Activated CD4-positive, alpha-beta T cell treated with anti-CD3 and anti-CD28 coated beads for 24 hours (primary cell): ENCODE measurements at places on chromosomes 16 and 17.

DNA sequence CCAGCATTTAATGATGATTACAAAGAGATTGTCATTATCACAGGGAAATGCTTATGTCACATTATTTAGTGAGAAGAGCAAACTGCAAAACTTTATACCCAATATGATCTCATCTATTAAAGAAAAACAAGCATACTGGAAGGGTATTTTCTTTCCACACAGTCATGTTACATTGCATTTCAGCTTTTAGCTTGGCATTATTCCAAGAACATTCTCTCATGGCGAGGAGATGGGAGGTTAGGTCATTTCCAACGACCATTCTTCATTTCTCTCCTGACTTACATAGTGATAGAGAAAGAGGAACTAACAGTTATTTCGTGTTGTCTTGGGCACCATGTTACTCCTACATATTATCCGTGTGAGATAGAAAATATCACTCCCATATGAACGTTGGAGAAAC, 309.4 kb upstream of the XYLT1 start:
- no peak for DNase-seq

DNA sequence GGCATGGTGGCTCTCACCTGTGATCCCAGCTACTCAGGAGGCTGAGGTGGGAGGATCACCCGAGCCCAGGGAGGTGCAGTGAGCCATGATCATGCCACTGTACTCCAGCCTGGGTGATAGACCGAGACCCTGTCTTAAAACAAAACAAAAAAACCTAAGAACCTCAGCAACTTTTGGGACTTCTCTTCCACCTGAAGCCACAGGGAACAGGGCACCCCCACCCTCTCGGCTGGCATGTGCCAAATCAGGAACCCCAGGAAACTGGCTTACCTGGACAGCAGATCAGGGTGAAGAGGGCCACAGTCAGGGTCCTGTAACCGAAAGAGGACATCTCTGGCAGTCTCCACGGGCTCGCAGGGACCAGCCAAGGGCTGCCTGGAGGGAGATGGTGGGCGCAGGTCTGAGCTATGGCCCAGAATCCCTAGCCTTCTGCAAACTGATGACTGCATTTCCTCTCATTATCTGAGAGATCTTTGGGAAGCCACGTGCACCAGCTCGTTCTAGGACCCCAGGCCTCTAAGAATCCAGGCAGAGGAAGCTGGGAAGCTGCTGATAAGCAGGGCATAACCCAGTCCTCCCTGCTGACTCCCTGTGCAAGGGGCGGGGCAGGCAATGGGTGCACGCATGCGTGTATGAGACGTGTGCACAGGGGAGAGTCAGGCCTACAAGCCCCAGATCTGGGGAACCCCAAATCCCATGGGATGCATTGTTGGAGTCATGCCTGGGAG, 8.4 kb downstream of the PRR29 start:
- DNase-seq = no peak

DNA sequence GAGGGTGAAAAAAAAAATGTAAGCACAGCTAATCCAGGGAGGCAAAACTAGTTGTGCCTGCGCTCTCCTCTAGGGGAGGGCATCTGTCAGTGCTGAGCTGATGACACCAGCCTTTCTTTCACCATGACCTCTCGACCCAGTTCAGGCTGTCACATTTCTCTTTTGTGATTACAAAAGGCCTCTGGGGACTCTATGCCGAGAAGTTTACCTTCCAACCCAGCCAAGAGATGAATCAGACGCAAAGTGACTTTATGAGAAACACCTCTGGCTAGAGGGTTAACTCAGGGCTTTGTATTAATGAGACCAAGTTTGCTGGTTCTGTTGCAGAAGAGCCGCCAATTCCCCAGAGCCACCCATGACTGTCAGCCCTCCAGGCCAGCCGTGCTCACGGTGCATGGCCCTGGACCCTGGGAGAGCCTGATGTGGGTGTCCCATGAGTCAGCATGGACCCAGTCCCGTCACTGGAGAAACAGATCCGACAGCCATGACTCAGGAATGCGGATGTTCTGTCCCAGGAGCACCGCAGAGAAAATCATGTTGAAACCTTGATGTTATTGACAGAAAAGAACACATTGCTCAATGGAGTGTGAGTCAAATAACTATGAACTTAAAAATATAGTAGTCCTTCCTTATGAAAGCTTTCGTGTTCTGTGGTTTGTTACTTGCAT, 437.2 kb downstream of the HS3ST3B1 start:
- no peak for DNase-seq

DNA sequence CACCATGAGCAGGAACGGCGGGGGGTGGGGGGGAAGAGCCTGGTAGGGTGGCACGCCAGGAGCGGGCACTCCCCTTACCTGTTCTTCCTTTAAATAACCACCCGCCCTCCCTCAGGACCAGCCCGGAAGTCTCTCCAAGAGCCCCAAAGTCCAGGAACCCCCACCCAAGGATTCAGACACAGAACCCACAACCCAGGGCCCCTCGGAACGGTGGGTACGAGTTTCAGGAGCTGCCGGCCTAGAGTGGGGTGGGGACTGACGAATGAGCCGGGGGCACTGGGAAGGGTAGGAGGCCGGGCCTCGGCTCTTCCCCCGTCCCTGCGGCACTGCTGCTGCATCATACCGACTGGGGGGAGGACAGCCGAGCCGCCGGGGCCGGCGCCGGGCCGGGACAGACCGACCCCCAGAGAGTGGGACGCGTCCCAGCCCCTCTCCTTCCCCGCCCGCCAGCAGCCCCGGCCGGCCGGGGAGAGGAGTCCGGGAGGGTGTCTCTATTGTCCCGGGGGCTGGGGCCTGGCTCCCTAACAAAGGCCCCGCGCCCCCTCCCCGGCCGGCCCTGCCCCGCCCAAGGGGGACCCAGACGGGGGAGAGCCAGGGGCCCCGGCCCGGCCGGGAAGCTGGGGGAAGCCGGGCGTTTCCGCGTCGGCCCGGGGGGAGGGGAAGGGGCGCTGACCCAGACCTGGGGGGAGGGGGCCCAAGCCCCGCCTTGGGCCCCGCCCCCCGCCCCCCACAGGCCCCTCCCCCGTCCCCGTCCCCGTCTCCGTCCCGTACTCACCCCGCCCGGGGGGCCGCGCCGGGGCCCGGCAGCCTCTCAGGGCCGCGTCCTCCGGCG, 747 bp downstream of the ATXN7L3 start:
- DNase-seq = no peak

DNA sequence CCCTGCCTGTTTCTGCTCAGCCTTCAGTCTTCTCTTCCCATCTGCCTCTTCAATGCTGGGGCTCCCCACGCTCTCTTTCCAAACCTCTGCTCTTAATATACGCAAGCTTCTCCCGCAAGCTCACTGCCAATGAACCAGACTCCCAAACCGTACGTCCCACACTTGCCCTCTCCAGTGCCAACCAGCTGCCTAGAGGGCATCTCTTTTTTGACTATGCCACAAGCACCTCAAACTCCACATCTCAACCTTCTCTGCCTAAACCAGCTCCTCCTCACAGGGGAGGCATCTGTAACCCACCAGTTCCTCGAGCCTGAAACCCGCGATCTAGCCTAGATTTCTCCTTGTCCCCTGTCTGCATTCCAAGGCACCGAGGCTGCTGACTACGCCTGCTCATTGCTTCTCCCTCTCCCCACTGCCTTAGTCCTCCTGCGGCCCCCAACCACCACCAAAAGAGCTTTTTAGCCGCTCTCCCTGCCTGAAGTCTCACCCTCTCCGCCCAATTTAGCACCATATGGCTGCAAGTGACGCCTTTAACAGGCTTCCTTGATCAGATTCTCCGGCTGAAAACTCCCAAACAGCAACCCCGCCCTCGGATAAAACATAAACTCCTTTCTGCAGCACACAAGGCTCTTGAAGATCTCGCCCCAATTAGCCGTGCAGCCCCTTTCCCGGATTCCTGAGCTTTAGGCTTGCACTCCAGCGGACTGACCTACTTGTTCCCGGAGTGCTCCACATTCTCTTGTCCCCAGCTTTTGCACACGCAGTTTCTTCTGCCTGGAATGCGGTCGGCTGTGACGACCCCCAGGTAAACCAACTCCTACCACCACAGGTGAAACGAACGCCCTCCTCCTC, 1.5 kb downstream of the GGA2 start:
- DNase-seq = no peak

DNA sequence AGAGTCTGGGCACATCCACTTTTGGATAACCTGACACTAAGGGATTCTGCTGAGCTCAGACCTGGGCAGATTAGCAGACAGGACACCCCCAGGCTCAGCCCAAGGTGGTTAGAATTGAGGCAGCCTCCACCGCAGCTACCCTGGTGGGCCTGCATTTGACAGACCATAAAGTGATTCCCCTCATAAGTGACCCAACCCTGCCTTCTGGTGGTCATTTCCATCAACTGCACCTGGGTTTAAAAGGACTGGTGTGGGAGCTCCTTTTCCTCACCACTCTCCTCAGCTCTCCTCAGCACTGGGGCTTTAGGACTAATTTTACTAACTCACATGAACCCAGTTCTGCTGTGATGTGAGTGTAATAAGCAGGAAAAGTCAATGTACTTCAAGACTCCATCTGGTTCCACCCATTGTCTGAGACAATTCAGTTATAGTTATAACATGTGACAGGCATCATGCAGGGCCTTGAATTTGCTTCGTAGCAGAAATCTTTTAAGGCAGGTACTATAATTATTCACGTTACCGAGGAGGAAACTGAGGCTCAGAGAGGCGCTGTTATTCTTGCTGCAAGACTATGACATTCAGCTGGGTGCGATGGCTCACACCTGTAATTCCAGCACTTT, 42.5 kb downstream of the MYH3 start:
- DNase-seq = no peak

DNA sequence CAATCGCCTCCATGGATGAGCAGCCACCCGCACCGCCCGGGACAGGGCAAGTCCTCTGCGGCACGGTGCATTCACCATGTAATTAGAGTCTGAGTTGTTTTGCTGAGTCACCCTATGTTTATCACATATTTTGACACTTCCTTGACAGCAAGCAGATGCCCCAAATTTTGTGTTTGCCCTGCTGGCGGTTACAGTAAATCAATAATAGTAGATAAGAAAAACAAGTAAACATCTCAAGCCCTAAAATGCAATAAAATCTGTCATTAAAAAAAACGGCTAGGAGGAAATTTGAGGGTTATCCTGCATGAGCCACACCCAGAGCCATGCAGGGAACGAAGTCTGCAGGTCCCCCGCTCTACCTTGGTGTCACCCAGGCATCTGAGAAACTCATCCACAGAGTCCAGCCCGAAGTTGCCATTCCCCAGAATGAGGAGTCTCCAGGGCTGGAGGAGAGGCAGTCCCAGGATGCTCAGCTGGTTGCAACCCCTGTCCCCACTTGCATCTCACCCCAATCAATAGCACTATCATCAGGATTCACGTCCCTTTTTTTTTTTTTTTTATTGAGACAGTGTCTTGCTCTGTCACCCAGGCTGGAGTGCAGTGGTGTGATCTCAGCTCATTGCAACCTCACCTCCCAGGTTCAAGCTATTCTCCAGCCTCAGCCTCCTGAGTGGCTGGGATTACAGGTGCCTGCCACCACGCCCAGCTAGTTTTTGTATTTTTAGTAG, 16.5 kb upstream of the ST6GALNAC1 start:
- no peak for DNase-seq

DNA sequence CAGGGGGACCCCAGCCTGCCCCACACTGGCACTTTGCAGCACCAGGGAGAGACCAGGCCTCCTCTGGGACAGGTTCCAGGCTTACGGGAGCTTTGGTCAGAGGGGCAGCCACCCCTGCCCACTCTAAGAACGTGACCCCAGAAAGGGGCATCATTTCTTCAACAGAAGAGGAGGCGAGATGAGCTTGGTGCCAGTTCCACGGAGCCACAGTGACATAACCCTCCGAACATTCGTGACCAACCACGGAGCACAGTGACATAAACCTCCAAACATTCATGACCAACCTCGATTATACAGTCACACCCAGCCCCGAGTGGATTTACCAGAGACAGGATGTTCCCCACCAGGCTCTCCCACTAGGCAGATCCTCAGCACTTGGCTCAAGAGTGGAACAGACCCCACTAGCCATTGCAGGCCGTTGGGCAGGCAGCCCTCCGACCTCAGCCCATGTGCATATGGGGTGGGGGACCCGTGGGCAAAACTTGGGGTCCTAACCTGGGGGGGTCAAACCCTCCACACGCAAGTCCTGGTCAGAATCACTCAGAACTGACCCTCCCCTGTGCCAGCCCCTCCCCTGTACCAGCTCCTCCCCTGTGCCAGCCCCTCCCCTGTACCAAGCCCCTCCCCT, 112.9 kb downstream of the METRNL start:
- no peak for DNase-seq

DNA sequence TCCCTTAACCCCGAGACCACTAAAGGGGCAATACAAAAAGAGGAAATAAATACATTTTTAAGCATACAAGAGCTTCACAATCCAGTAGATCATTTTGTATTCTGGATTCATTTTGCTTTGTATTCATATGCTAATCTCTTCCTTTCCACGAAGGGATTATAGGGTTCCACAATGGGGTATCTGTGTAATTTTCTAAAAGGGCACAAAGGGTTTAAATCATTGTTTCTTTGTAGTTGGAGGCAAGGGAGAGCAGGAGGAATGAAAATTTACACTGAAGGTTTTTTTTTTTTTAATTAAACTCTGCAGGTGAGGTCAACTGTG, 592 bp upstream of the NUFIP2 start:
- no peak for DNase-seq

GRCh38 chr17:17566896-17567513, 24.5 kb downstream of the PEMT start:
- DNase-seq = no peak
